Hematopoietic multipotent progenitor cell treated with erythropoietin and hydrocortisone succinate and interleukin-3 and kit ligand, for 6 days (in vitro differentiated cells): ENCODE measurements at places on chromosomes 13 and 19.

- DNase-seq = no peak
Observed at GRCh38 chr19:3979289-3979673, 6.0 kb downstream of the EEF2 start.

DNA sequence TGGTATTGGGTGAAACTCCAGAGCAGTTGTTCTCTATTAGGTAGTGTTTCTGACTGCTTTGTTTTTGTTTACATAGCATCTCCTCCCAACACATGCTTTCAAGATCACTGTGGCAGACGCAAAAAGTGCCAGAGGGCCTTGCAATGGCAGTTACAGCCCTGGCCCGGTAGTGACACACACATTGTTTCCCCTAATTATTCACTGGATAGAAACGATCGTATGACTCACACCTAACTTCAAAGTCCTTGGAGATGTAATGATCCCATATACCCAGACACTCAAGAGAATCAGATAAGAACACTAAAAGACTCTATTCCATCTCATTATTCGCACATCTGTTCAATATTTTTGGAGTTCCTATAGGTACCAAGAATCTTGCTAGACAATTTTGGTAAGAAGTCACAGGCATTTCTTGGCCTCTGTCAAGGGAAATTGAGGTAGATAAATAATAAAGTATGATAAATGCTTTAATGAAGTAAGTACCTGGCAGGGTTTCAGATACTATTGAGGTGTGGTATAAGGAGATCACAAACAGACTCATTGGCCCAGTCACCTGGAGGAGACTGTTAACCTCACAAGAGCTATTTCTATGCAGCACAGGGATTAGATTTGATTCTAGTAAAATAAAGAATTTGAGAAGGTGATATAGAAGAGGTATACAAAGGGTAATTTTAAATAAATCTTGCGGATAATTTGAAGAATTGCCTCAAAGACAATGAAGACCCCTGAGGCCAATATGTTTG is 485.3 kb downstream of the SLITRK6 start:
- no peak for DNase-seq

- DNase-seq = no peak
Observed at GRCh38 chr13:33490461-33491327, 205.1 kb upstream of the STARD13 start.

- DNase-seq = no peak
Observed at GRCh38 chr13:107271227-107271626, 703.3 kb upstream of the ARGLU1 start.

- DNase-seq = no peak
Observed at GRCh38 chr13:106522112-106522705, 13.3 kb downstream of the EFNB2 start.

DNA sequence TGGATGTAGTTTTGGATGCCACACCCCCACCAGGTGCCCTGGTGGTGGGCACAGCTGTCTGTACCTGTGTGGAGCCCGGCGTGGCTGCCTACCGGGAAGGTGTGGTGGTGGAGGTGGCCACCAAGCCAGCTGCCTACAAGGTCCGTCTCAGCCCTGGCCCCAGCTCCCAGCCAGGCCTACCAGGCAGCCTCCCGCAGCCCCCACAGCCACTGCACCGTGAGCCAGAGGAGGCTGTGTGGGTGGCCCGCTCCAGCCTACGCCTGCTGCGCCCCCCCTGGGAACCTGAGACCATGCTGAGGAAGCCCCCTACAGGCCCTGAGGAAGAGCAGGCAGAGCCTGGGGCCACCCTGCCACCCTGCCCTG is 3.5 kb downstream of the CIC start:
- DNase-seq = no peak
